ENCODE measurements at places on chromosomes 5 and 9.

DNA sequence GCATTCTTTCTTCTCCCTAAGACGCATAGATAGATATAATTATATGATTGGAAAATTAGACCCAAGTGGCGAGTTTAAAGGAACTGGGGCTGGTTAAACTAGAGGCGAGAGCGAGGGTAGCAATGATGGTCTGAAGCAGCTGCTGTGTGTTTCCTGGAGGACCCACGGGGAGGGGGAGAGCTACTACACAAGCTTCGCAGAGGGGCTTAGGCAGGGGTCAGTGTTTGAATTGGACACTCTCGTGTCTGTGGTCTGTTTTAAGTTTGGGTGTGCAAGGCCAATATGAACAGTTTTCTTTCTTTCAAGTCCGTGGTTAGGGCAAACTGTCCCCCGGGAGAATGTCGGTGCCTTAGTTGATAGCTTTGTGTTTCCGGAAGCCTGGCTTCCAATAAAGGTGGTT lies 43.1 kb downstream of the PDZD2 start:
- DNase-seq, result no peak

DNA sequence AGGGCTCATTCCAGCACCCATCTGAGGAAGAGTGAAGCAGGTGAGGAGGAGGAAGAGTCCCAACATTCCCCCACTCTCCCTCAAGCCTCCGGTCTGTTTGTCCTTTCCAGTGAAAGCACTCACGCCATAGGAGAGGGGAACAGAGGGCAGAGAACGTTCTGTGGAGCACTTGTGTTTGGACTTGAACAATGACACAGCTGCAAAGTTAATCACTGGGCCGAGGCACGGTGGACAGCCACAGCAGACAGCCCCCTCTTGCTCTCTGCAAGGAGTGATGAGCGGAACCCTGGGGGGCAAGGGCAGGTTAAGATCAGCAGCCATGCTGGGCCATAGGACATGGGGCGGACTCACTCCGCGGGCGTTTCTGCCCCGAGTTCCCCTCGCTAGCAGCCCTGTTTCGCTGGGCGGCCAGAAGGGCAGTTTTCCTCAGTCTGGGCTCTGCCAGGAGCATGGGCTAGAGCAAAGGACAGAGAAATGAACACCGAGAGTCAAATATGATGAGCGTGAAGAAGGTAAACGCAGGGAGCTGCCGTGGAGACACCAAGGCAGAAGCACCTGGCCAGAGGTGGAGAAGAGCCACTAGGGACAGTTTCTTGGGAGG lies 185.7 kb downstream of the GAPVD1 start:
- no peak for DNase-seq

- no peak for DNase-seq
These were observed 1912.8 kb upstream of the NUDT12 start for GRCh38 chr5:105475401-105475800.

DNA sequence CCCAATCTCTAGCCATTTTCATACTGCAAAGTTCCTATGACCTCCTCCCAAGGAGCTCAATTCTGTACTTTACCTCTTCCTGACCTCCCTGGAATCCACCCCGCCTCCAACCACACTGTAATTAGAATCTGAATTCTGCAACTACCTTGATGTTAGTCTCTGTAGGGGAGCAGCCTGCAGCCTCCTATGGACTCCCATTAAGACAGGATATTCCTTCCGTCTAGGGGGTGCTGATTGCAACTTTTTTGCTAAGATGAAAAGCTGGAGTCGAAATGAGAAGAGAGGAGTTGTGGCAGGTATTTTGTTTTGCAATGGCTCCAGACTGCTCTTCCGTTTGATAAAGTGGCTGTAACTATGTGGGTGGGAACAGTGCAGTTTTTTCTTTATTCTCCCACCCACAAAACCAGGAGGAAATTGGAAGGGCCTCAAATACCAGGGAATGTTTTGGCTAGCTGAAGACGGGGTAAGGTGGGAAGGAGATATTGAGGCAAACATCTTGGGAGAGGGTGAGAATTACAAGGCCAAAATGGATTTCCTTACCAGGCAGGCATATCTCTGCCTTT lies 23.8 kb downstream of the ANXA2R start:
- DNase-seq, result no peak

DNA sequence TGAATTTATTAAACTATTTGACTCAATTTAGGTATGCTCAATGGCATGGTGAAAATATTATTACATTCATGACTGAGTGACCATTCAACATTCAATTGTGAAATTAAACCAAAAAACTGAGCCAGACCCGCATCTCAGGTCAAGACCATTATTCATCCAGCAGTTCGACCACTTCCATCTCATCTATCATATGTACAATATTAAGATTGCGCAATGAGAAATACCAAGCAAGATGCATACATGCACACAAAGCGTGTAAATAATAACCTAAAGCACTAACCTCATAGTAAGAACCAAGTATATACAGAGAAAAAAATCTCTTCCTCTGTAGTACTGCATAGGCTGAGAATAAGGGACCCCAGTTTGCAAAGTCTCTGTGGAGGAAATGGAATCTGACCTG lies 310.2 kb downstream of the ADGRV1 start:
- DNase-seq, result no peak

- DNase-seq, result no peak
These were observed 239.4 kb downstream of the NSG2 start for GRCh38 chr5:174284873-174285272.

DNA sequence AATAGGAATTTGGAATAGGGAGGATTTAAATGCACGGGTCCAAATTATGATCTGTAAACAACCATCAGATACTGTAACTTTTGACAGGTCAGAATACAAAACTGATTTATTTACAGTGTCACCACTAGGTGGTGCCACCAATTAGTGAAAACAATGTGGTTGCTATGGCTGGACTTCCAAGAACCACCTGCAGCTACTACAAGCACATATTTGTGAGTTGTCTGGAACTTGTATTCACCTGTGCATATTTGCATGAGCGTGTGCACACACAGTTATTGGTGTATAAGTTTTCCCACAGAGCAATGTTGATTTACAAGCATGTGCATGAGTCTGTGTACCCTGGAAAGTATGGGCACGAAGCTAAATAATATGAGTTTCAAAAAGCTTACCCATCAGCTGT lies 3.0 kb upstream of the HRCT1 start:
- DNase-seq, result no peak

Measured in GM12878 (cell line).